MCF 10A (cell line): ENCODE measurements at places on chromosomes 5 and 9. TPM values are rescaled to one million over a fixed set of nuclear protein-coding genes. Genes with fewer than 3 reads are reported as not detected.

Gene CARD6
- 5.6 and 6.6 TPM in 2 replicates for total RNA-seq

- H3K4me3 ChIP-seq = peak overlapping the region; percentile 53
- H3K27me3 ChIP-seq = no peaks in the 10 kb centered on the region
- DNase-seq = peak; percentile 59
- H3K36me3 ChIP-seq = no peaks in the 10 kb centered on the region
- H3K27ac ChIP-seq = peak overlapping the region; percentile 81
These were observed 478.8 kb downstream of the CETN3 start for GRCh38 chr5:89930591-89931392.

DNA sequence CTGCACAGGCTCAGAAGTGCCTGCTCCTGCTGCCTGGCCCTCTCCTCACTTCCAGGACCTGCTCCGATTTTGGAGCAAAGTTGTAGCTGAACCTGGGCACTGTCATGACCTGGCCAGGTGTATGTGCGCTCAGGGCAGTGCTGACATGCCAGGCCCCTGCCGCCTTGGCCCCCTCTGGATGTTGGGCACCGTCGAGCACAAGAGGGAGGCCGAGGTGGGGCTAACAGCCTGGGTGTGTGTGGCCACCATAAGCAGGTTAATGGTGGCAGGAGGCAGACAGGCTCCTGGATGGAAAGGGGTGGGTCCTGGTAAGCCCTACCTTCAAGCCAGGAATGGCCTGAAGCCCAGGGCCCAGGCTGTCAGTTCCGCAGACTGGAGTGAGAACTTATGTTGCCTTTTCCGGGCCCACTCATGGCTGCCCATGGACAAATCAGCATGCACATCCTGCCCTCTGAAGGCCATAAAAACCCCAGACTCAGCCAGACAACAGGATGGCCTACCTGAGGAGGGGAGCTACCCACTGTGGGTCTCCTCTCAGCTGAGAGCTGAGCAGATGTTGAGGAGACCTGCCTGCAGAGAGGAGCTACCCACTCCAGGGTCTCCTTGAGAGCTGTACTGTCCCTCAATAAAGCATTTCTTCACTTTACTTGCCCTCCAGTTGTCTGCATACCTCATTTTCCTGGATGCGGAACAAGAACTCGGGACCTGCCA, 66.2 kb downstream of the NACC2 start:
- H3K4me1 ChIP-seq = no peaks in the 10 kb centered on the region
- peaks cover 38% of the 10 kb centered on the region for H3K36me3 ChIP-seq
- DNase-seq = no peak
- H3K27me3 ChIP-seq = no peaks in the 10 kb centered on the region
- H3K27ac ChIP-seq = no peak overlapping the region

- H3K4me3 ChIP-seq = no peak overlapping the region
These were observed 48.4 kb downstream of the GALNT10 start for GRCh38 chr5:154238776-154239481.

Gene ZNF474
- total RNA-seq = 0.25 and 0.56 TPM in 2 replicates

DNA sequence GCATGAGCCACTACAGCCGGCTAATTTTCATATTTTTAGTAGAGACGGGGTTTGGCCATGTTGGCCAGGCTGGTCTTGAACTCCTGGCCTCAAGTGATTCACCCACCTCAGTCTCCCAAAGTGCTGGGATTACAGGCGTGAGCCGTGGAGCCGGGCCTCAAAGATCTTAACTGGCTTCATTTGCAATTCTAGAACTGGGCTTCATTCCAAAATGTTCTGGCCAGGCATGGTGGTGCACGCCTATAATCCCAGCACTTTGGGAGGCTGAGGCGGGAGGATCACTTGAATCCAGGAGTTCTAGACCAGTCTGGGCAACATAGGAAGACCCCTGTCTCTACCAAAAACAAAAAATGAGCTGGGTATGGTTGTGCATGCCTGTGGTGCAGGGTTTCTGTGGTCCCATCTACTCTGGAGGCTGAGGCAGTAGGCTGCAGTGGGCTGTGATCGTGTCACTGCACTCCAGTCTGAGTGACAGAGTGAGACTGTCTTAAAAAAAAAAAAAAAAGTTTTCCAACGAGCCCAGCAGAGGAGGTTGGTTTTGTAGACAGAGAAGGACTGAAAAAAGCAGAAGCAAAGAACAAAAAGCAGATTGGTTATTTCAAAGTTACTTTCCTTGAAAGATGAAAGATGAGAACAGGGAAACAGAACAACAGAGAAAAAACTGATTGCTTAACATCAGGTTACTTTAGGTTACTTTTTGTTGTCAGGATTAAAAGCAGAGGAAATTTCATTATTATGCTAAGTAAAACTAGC, 78.2 kb downstream of the ANKRD55 start:
- no peak overlapping the region for H3K27ac ChIP-seq
- H3K36me3 ChIP-seq = no peaks in the 10 kb centered on the region
- H3K4me1 ChIP-seq = no peaks in the 10 kb centered on the region
- DNase-seq = no peak

Gene RELL2
- total RNA-seq = 12.5 and 13.3 TPM in 2 replicates

DNA sequence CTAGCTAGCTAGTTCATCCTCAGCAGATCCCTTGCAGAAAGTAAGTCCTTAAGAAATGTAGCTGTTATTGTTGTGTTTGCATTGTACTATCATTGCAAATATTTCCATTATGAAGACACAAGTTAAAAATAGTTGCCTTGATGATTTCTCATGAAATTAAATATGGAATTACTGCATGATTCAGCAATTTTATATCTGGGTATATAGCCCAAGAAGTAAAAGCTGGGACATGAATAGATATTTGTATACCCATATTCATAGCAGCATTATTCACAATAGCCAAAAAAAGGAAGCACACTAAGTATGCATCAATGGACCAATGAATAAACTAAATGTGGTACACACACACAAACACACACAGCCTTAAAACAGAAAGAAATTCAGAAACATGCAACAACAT, 6.8 kb downstream of the IFNB1 start:
- DNase-seq = no peak
- H3K27me3 ChIP-seq = no peaks in the 10 kb centered on the region
- no peak overlapping the region for H3K27ac ChIP-seq
- no peak overlapping the region for H3K4me3 ChIP-seq
- H3K36me3 ChIP-seq = no peaks in the 10 kb centered on the region
- no peaks in the 10 kb centered on the region for H3K4me1 ChIP-seq

Gene DBH
- total RNA-seq = not detected in 2 replicates

DNA sequence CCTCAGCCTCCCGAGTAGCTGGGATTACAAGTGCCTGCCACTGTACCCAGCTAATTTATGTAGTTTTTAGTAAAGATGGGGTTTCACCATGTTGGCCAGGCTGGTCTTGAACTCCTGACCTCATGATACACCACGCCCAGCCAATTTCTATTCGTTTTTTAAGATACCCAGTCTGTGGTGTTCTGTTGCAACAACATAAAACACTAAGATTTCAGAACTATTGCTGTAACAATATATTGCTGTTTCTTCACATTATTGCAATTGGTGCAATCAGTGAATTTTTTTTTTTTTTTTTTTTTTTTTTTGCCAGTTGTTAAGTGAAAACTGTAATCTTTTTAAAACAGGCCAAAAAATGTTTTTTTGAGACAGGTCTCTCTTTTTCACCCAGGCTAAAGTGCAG, 9.9 kb downstream of the SRP19 start:
- H3K4me1 ChIP-seq = no peaks in the 10 kb centered on the region
- no peak overlapping the region for H3K4me3 ChIP-seq
- H3K36me3 ChIP-seq = peaks cover 77% of the 10 kb centered on the region

DNA sequence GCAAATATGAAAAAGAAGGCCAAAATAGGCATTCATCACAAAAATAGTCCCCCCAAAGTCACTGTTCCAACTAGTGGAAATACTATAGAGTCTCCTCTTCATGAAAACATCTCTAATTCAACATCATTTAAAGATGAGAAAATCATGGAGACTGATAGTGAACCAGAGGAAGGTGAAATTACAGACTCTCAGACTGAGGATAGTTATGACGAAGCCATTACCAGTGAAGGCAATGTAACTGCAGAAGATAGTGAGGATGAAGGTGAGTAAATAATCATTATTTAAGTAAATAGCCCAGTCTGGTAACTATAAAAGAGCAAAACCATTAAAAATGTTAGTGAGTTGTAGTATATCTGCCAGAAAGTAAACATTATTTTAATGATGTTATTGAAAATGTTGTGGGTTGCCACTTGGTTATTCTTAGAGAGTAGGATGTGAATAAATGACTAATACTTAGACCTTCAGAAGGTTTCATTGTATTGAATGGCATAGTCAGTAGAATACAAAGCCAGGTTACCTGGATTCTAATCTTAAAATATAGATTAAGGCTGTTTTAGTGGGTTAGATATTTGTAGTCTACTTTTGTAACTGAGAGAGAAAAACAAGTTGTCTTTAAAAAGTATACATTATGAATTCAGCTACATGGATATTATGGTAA, 16.3 kb downstream of the AGGF1 start:
- peaks cover 70% of the 10 kb centered on the region for H3K36me3 ChIP-seq
- H3K27ac ChIP-seq = no peak overlapping the region
- H3K4me1 ChIP-seq = peaks cover 6% of the 10 kb centered on the region
- no peaks in the 10 kb centered on the region for H3K27me3 ChIP-seq
- DNase-seq = no peak
- H3K4me3 ChIP-seq = no peak overlapping the region

Gene CDKN2B-AS1
- not detected in 2 replicates for total RNA-seq

- no peak overlapping the region for H3K27ac ChIP-seq
- H3K27me3 ChIP-seq = no peaks in the 10 kb centered on the region
- no peak overlapping the region for H3K4me3 ChIP-seq
- DNase-seq = no peak
- H3K36me3 ChIP-seq = peaks cover 12% of the 10 kb centered on the region
These were observed 27.9 kb downstream of the AMBP start for GRCh38 chr9:114050226-114050568.

GRCh38 chr5:78992146-78992545, 7.0 kb upstream of the ARSB start:
- H3K27me3 ChIP-seq = no peaks in the 10 kb centered on the region
- H3K36me3 ChIP-seq = no peaks in the 10 kb centered on the region
- no peaks in the 10 kb centered on the region for H3K4me1 ChIP-seq
- no peak overlapping the region for H3K27ac ChIP-seq
- no peak overlapping the region for H3K4me3 ChIP-seq

GRCh38 chr9:114426046-114426948, 38.5 kb upstream of the AKNA start:
- H3K27me3 ChIP-seq = no peaks in the 10 kb centered on the region
- no peak overlapping the region for H3K27ac ChIP-seq
- no peaks in the 10 kb centered on the region for H3K36me3 ChIP-seq
- no peaks in the 10 kb centered on the region for H3K4me1 ChIP-seq
- H3K4me3 ChIP-seq = no peak overlapping the region

DNA sequence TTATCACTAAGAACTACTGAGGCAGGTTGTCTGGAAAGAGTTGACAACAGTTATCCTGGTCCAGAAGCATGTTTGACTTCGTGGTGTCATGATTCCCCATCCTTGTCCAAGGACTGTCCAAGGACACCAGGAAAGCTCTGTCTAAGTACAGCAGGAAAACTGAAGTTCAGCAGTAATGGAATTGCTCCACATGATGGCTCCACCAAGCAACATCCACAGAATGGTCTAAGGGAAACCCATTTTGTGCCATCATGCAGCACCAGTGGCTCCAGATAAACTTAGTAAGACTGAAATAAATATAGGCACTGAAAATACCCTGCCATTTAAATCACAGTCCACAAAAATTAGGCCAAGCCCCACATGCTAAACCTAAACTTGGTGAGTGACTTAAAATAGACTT, 192.8 kb downstream of the CDH18 start:
- H3K27me3 ChIP-seq = no peaks in the 10 kb centered on the region
- no peaks in the 10 kb centered on the region for H3K4me1 ChIP-seq
- H3K27ac ChIP-seq = no peak overlapping the region
- H3K4me3 ChIP-seq = no peak overlapping the region
- H3K36me3 ChIP-seq = no peaks in the 10 kb centered on the region
- DNase-seq = peak; percentile 32

Gene PRKAA1
- total RNA-seq = 58.1 and 62.7 TPM in 2 replicates

DNA sequence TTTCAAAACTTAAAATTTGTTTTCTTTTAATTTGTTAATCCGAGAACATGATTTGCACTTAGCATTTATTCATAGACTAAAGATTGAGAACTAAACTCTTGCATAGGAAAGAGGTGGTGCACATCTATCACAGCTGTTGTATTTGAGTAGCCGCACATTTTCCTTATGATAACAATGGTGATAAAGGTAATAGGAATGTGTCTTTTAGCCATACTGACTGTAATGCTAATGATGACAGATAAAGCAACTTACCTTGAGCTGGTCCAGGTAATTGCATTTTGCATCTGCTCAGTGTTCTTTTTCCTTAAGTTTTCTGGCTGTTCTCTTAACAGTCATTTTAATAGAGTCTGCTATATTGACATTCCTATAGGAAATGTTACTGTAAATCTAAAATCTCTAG, 19.0 kb downstream of the PHAX start:
- peaks cover 68% of the 10 kb centered on the region for H3K36me3 ChIP-seq
- DNase-seq = no peak
- H3K4me1 ChIP-seq = peaks cover 7% of the 10 kb centered on the region

Gene DMRT2
- not detected in 2 replicates for total RNA-seq

Gene NOL6
- 37.2 and 48.6 TPM in 2 replicates for total RNA-seq

Gene TNFSF15
- 0.39 and 1.9 TPM in 2 replicates for total RNA-seq

Gene HNRNPA0
- total RNA-seq = 30.8 and 31.8 TPM in 2 replicates

DNA sequence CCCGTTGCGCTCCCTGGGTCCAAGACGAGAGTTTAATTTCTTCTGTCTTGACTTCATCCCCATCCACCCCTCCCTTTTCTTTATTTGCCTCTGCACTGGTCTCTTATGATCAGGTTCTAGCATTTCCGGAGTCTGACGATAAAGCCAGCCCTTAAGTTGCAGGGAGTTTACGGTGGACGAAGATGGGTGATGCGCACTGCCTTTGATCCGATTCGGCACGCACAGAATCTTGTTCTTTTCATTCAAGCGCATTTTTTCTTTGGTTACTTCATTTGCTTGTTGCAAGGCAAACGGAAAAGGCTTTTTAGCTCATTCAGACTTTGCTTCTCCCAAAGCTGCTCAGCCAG, 488 bp upstream of the MCTP1 start:
- DNase-seq = no peak
- H3K27ac ChIP-seq = no peak overlapping the region
- H3K4me3 ChIP-seq = peak overlapping the region; percentile 69
- peaks cover 5% of the 10 kb centered on the region for H3K36me3 ChIP-seq

DNA sequence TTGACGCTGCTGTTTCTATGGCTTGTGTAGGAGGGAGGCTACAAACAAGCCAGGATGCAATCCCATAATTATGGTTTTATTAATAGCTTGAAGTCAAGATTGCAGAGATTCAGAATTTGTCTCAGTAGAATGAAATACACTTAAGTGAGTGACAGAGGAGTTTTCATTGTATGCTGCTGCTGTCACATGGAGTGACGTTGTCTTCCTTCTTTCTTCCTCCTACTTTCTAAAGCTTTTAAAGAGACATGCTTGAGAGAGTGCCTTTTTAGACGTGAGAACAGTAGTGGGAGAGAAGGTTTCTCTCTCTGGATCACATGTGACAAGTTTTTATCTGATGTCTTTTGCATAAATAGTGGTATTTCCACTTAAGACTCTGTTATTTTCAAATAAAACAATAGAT, 48.9 kb downstream of the MACIR start:
- H3K4me3 ChIP-seq = no peak overlapping the region
- peaks cover 5% of the 10 kb centered on the region for H3K36me3 ChIP-seq
- DNase-seq = no peak

GRCh38 chr9:108331596-108331995, 524.2 kb downstream of the ACTL7B start:
- DNase-seq = no peak
- no peaks in the 10 kb centered on the region for H3K4me1 ChIP-seq
- no peaks in the 10 kb centered on the region for H3K36me3 ChIP-seq
